ENCODE measurements at places on chromosomes 5 and 9.

- no peak for DNase-seq
Measured at GRCh38 chr9:131590449-131590848, 45.1 kb downstream of the PRRT1B start.

DNA sequence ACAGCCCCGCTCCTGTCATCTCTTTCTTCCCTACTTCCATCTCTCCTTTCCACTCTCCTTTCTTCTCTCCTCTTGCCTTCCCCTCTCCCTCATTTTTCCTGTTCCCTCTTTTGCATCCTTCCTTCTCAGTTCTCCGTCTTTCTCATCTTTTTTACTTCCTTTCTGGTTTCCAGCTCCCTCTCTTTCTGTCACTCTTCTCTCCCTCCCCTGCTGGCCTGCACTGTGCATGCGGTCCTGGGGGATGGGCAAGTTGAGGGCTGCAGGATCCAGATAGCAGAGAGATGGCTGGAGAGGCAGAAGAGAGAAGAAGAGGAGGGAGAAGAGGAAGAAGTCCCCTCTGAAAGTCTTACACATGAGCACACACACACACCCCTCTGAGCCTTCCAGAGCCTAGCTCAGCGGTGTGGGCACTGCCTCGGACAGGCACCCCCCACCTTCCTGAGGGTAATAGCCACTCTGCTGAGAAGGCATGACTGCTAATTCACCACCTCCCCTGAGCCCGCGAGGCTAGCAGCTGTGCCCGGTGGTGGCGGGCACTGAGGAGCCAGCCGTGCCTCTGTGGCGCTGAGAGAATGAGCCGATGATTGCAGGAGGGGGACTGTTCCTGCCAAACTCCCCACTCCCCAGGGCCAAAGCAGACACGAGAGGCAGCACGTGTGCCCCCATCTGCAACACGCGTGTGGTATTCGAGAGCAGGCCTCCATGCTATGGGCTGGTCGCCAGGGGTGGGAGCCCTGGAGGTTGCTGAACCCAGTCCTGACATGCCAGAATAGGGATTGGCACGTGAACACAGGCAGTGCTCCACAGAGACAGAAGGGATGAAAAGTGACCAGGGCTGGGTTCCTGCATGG lies 3.7 kb upstream of the CAMK2A start:
- DNase-seq: no peak

GRCh38 chr9:133649194-133649593 lies 13.0 kb downstream of the DBH start:
- no peak for DNase-seq

DNA sequence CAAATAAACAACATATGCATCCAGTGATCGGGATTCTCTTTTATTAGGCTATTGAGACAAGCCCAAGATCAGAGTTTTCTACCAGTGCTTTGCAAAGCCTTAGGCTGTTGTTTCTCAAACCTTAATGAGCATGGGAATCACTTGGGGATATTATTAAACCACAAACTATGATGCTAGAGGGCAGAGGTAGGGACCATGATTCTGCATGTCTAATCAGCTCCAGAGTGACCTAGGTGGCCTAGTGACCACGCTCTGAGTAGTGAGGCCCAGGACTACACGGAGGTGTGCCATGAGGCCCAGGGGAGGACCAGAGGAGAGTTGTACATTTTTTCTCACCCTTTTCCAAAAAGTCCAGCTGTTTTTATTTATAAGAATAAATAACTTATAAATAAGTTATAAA lies 298.5 kb upstream of the TLE4 start:
- DNase-seq: no peak

- no peak for DNase-seq
Measured at GRCh38 chr5:115360046-115360685, 63.7 kb upstream of the CCDC112 start.

- DNase-seq: no peak
Measured at GRCh38 chr5:180343831-180344695, 9.1 kb downstream of the GFPT2 start.

- DNase-seq: no peak
Measured at GRCh38 chr9:121216271-121216805, 14.7 kb upstream of the RAB14 start.

GRCh38 chr9:71716138-71716909 lies 52.0 kb downstream of the CEMIP2 start:
- no peak for DNase-seq

DNA sequence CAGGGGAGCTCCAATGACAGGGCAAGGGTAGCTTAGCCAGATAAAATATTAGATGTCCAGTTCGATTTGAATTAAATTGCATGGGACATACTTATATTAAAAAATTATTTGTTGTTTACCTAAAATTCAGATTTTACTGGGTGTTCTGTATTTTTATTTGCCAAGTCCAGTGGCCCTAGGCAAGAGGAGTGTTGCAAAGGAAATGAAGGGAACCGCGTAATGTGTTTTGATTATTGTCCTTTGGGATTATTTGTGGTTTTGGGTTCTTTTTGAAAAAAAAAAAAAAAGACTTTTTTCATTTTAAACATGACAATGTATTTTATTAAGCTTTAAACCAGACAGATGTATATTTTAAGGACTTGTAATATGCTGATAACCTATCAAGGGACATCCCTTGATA lies 179.3 kb downstream of the C9orf152 start:
- no peak for DNase-seq

GRCh38 chr5:1706021-1706420 lies 93.6 kb downstream of the MRPL36 start:
- DNase-seq: no peak

DNA sequence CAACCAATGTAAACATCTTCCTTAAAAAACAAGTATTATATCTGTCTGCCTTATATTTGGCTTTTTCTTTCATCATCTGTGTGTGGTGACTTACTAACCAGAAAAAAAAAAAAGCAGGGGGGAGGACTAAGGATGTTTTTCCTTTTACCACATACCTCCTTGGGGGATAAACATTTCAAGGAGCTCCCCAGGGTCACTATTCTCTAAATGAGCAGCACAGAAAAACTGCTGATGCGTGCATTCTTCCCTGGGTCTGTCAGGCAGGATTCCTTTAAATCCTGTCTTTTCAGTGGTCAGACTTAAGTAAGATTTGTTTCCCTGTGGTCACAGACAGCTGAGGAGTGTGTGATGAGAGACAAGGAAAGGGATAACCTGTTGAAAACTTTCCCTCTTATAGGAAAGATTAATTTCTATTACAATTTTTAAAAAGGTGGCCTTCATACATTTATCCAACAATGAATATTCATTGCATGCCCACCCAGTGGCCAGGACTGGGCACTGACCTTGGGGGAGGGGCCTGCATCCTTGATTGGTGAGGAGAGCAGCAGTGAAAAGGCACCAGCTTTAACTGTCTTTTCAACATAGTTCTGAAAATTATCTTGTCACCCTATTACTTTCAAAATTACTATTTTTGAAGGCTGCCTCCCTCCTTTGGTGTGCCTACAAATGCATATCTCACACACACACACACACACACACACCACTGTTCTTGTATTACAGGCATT lies 123.1 kb downstream of the TLE4 start:
- DNase-seq: no peak

GRCh38 chr9:75001719-75002421 lies 26.2 kb downstream of the CARNMT1 start:
- no peak for DNase-seq

- DNase-seq: no peak
Measured at GRCh38 chr5:133256276-133256675, 204.5 kb downstream of the HSPA4 start.

GRCh38 chr5:143448518-143448917 lies 45.0 kb upstream of the NR3C1 start:
- no peak for DNase-seq

- no peak for DNase-seq
Measured at GRCh38 chr5:112065781-112066180, 308.8 kb upstream of the NREP start.

DNA sequence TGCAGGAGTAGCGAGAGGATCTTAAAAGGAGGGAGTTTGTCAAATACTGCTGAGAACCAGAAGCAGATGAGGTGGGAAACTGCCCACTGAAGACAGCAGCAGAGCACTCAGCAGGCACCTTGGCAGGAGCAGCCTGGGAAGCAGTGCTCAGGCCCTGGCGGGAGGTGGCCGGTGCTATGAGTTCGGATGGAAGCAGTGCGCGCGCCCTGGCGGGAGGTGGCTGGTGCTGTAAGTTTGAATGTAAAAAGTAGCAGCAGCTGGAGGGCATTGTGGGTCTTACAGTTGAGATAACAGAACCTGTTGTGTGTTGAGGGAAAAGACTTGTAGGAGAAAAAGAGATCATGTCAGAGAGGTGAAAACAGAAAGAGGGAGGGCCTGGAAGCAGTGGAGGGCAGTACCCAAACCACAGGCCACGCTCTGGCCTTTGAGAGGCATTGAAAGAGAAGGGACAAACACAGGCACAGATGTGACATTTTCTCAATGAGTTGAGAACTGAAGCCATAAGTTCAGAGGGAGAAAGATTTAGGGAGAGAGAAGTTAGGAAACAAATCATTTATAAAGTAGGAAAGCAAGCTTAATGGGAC lies 130.9 kb downstream of the ERCC6L2 start:
- no peak for DNase-seq

GRCh38 chr9:98071737-98072136 lies 15.2 kb downstream of the NANS start:
- no peak for DNase-seq

DNA sequence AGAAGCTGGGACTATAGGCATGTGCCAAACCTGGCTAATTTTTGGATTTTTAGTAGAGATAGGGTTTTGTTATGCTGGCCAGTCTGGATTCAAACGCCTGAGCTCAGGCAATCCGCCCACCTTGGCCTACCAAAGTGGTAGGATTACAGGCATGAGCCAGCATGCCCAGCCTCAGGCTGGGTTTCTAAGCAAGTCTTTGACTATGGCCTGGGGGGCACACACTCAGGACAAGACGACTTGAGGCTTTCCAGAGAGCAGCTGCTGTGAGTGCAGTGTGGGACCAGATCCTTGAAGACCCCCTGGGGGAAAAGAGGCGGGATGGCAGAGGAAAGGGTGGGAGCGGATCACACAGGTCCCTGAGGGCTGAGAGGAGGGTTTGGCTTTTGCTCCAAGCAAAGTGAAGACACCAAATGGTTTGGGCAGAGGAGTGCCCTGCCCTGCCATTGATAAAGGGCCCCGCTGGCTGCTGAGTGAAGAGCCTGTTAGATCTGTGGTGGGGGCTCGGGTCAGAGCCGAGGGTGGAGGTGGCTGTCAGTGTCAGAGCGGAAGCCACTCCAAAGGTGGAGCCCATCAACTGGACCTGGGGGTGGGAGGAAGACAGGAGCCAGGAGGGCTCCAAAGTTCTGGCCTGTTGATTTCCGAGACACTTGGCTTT lies 46.8 kb upstream of the FUBP3 start:
- no peak for DNase-seq

GRCh38 chr9:99015890-99016289 lies 72.2 kb downstream of the COL15A1 start:
- no peak for DNase-seq

DNA sequence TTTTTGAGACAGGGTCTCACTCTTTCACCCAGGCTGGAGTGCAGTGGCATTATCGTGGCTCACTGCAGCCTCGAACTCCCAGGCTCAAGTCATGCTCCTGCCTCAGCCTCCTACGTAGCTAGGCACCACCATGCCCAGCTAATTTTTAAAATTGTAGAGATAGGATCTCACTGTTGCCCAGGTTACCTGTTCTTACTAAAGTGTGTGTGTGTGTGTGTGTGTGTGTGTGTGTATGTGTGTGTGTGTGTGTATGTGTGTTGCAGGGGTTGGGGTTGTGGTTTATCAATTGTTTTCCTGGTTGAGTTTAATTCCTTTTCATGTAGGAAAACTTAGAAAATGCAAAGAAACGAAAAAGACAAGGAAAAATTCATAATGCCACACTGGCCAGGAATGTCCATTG lies 21.8 kb downstream of the RNF44 start:
- DNase-seq: no peak

DNA sequence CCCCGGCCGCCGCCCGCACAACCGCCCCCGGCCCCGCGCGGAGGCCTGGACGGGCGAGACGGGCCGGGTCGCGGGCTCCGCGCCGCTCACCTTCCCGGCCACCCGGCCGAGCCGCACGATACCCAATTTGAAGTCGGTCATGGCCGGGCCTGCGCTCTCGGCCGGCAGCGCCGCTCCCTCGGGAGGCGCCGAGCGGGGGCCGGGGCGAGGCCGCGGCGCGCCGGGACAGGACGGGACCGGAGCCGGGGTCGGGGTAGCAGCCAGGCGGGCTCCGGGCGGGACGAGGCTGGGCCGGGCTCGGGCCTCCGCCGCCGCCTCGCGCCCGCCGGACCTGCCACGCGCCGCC lies 216 bp downstream of the ZMYND19 start:
- no peak for DNase-seq

- DNase-seq: no peak
Measured at GRCh38 chr9:133161547-133161950, 2.2 kb downstream of the GBGT1 start.

GRCh38 chr9:85147046-85147640 lies 477.6 kb downstream of the NTRK2 start:
- DNase-seq: no peak

DNA sequence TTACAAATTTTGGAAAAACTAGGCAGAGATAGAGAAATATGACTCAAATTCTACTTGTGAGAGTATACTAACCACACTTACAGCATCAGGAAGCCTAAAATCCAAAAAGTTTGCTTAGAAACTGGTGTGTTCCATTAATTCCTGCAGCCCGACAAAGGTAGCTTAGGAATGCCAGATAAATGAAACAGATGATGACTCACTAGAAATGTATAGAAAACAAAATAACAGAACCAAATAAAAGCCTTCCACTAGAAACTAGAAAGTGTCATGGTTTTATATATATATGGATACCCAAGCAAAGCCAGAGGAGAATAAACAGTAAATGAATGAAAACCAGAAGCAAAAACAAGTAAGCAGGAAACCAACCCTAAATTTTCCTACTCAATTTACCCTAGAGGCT lies 272.2 kb upstream of the PRDM9 start:
- DNase-seq: no peak

- DNase-seq: no peak
Measured at GRCh38 chr5:95901676-95902627, 59.7 kb downstream of the ELL2 start.

GRCh38 chr5:151084363-151084762 lies 3.5 kb upstream of the TNIP1 start:
- no peak for DNase-seq

DNA sequence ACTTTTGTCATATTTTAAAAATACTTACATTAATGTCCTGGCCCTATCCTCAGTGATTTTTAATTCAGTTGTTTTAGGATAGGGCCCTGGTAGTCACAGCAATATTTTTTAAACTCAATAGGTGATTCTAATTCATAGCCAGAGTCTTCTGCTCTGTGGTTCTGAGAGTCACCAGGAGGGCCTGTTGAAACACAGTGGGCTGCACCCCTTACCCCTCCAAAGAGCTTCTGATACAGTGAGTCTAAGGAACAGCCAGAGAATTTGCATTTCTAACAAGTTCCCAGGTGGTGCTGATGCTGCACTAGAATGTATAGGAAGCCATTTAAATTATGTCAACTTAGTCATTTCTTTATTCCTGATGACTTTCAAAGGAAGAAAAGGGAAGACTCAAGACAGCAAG lies 458.3 kb upstream of the ARRDC3 start:
- no peak for DNase-seq

GRCh38 chr9:129752900-129753729 lies at the start of gene PTGES:
Gene PTGES (minus strand): TSS chr9:129753042. CDS start chr9:129753012, 30 bp downstream.
- DNase-seq: peak; percentile 11

DNA sequence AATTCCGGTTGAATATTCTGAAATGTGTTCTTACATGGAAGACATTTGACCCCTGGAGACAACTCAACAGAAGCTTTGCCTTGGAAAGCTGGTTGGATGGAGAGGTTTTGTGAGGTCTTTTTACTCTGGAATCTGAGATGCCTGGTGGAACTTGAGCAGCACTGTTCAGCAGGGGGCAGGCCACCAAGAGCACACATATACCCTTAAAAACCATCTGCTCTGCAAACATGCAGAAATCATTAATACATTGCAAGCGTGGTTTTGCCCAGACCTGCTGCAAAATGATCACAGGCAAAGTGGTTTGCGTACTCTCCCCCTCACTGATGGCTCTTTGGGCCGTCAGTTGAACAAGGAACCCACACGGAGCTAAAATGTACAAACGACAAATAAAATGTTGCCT lies 32.8 kb upstream of the DAP start:
- DNase-seq: no peak

All from stimulated activated CD8-positive, alpha-beta memory T cell treated with anti-CD3 and anti-CD28 coated beads, Interleukin-4, amount 100 ng/mL, for 4 hours (primary cell).